Stimulated activated CD8-positive, alpha-beta memory T cell treated with anti-CD3 and anti-CD28 coated beads, Interleukin-7, amount 100 ng/mL, for 48 hours (primary cell): ENCODE measurements at places on chromosomes 16 and 17.

- DNase-seq: no peak
Measured at GRCh38 chr17:29148257-29148789, 31.9 kb downstream of the MYO18A start.

DNA sequence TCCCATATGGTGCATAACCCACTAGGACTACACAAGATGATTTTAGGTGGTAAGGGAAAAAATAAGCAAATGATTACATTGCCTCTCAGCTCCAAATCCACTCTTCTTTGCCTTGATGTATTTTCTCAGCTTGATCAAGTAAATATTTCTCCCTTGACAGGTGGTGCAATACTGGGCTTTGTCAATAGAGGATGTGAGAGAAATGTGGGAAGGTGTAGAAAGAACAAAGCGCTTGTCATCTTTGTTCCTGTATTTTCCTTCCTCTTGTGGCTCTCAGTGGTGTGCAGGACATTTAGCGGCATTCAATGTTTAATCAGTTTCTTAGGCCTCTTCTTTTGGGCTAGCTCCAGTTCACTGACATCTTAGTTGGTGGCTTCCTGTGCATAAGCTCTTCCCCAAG is 1165.8 kb upstream of the GOT2 start:
- DNase-seq: no peak

GRCh38 chr17:56322991-56323390 is 169.7 kb downstream of the ANKFN1 start:
- DNase-seq: no peak

GRCh38 chr16:10080051-10080772 is 102.0 kb downstream of the GRIN2A start:
- DNase-seq: no peak

- DNase-seq: no peak
Measured at GRCh38 chr16:85334718-85335583, 222.7 kb upstream of the CIBAR2 start.

DNA sequence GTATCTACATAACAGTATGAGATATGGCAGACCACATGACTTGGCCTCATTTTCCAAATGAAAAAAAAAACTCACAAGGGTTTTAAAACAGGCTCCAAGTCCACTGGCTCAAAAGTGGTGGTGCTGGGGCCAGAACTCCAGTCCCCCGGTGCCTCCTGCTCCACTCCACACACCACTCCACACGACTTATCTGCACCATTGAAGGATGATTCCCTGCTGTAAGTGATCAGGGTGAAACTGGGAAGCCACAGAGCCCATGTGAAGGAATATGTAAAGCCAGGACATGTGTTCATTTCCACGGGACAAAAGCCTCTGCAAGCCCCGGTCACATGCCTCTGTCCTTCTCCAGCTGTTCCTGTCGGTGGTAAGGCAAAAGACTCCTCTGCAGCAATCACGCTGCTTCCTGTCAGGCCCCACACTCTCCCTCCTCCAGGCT is 97.2 kb downstream of the ZNF18 start:
- no peak for DNase-seq

- no peak for DNase-seq
Measured at GRCh38 chr16:4021070-4021779, 95.0 kb downstream of the ADCY9 start.

DNA sequence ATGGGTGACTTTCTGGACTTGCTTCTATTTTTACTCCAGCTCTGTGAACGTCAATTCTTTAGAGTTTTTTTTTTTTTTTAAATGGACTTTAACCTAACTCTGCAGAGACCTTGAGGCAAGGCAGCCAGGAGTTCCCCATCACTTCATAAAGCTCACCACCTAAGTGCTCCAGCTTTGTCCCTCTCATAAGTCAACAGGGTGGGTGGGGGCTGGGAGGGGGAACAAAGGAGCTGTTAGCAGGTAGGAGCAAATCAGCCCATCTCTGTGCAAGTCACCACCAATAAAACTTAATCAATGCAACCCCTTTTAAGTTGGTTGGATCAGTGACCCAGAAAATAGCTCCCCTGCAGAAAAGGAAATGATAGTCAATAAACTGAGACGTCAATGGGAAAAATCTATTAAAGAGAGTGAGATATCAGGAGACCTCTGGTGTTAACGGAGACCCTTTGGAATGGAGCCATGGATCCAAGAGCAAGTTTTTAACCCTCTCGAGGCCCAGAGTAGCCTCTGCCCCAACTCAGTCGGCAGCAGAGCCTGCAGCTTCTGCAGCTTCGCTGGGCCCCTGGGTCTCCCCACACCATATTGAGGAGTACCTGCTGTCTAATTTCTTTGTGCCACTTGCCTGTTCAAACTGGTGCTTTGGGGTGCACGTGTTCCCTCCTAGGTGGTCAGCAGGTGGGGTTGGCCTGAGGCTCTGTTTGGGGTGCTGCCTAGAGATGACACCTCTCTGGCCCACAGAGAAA is 27.6 kb upstream of the ETV4 start:
- no peak for DNase-seq

GRCh38 chr16:12901204-12901596 is 198 bp upstream of the SHISA9 start:
- no peak for DNase-seq

DNA sequence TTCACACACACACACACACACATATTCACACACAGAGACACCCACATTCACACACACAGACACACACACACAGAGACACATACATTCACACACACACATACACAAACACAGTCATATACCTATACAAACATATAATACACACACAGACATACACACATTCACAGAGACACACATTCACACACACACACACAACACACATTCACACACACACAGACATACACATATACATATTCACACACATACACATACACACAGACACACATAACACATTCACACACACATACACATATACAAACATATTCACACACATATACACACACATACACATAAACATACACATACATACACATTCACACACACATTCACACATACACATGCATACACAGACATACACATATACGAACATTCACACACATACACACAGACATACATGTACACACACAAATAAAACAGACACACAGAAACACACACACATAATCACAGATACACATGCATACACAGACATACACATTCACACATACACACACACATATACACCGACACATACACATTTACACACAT is 7.9 kb downstream of the PRCD start:
- DNase-seq: no peak

DNA sequence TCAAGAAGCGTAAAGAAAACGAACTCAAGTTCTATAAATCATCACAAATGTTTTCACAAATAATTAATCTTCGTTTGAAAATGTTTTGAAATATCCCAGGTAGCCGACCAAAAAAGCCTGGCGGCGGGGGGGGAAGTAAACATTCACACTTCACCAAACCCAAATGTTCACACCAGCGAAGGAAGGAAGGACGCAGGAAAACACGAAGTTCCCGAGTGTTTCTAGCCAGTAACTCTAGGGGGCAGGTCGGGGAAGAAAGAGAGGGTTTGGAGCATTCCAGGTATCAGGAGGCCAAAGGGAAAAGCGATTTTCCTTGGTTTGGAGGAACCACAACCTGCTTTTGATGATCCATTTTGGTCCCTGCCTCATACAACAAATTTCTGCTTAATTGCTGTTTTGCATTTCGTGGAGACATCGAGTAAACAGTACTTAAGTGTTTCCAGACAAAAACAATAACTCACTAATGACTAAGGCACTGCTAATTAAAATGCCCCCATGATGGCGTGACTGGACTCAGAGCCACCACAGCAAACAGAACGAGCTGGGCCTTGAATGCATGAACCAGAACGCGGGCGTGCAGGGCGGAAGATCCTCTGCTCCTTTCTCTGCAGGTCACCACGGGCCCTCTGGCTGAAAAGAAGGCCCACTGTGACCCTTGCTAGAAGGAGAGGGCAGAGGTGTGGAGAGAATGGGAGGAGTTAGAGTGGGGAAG is 16.6 kb downstream of the ZFHX3 start:
- no peak for DNase-seq

- DNase-seq: no peak
Measured at GRCh38 chr16:7596308-7596707, 263.7 kb downstream of the RBFOX1 start.

DNA sequence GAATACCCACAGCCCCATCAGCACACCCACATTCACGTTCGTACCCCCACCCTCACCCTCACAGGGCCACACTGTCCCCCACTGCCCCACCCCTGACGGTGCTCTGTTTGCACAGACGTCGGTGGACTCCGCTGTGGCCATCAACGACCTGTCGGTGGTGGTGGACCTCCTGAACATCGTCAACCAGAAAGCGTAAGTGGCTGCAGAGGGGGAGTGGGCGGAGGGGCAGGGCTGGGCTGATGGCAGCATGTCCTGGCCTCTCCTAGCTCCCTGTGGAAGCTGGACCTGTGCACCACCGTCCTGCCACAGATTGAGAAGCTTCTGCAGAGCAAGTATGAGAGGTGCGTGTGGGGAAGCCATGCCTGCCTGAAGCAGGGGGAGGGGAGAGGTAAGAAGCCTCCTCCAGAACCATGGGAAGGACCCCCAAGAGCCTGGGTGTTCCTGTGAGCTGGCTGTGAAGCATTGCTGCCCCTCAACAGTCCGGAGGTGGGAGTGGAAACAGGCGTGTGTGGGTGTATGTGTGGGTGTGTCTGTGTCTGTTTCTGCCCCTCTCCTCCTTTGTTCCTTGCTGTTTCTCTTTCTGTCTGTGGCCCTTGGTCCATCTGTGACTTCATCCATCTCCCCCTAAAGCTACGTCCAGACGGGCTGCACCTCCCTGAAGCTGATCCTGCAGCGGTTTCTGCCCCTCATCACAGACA is 20.3 kb downstream of the KATNB1 start:
- DNase-seq: no peak

- no peak for DNase-seq
Measured at GRCh38 chr17:34126965-34127364, 128.1 kb upstream of the CCL2 start.

DNA sequence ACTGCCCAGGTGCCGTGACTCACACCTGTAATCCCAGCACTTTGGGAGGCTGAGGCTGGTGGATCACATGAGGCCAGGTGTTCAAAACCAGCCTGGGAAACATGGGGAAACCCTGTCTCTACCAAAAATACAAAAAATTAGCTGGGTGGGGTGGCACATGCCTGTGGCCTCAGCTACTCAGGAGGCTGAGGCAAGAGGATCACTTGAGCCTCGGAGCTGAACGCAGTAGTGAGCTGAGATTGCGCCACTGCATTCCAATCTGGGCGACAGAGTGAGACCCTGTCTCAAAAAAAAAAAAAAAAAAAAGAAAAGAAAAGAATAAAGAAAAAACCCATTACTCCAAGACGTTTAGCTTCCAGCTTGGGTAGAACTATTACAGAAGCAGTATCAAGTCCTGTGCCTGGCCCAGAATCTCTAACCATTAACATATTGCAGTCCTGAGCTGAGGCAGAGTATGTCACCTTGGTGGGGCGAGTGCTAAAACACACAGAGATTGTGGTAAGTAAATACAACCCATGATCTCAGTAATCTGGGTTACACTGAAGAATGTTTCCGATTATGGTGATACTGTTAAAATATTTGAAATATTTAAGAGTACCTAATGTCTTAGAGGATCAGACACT is 23.2 kb upstream of the CFAP20 start:
- DNase-seq: no peak

- no peak for DNase-seq
Measured at GRCh38 chr16:87414251-87414680, 22.1 kb downstream of the MAP1LC3B start.

- DNase-seq: no peak
Measured at GRCh38 chr17:71975331-71975801, 145.5 kb upstream of the SOX9 start.

DNA sequence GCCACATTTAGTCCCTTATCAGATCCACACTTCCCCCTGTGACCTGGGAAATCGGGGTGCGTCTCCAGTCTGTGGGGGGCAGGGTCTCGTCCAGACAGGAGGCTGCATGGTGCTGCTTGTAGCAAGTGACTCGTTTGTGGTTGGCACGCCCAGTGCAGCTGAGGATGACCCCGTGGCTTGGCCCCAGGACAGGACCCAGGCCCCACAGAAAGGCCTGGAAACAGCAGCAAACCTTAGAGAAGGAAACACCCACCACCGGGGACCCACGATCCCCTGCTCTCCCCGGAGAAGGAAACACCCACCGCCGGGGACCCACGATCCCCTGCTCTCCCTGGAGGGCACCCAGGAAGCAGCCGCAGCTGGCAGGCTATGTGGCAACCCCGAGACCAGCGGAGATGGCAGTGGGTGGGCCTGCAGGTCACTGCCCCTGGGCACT is 8.2 kb upstream of the C16orf95 start:
- DNase-seq: no peak

- no peak for DNase-seq
Measured at GRCh38 chr17:50330151-50330775, 15.7 kb upstream of the XYLT2 start.

GRCh38 chr16:47640661-47641060 is 179.5 kb downstream of the PHKB start:
- no peak for DNase-seq

- no peak for DNase-seq
Measured at GRCh38 chr17:6488008-6488539, 43.8 kb downstream of the PIMREG start.
